SJCRH30 (cell line): ENCODE measurements at places on chromosomes 12 and 14.
A peak's percentile ranks its signal among the peaks of the same experiment; 100 is the strongest.

DNA sequence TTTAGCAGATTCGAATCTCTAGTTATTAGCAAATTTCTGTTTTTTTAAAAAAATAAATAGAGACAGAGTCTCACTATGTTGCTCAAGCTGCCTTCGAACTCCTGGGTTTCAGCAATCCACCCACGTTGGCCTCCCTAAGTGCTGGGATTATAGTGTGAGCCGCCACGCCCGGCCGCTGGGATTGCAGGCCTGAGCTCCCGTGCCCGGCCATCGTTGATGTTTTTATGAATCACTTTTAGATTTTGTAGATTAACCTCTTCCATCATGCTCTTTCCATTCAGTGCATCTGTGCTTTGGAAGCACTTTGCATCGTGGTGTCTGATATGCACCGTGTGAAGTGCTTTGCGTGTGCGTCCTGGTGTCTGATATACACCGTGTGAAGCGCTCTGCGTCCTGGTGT, 20.9 kb downstream of the PGAM5 start:
- H3K36me3 ChIP-seq = peaks cover 76% of the 10 kb centered on the region
- no peaks in the 10 kb centered on the region for H3K27me3 ChIP-seq
- no peak for DNase-seq
- no peaks in the 10 kb centered on the region for H3K4me1 ChIP-seq

DNA sequence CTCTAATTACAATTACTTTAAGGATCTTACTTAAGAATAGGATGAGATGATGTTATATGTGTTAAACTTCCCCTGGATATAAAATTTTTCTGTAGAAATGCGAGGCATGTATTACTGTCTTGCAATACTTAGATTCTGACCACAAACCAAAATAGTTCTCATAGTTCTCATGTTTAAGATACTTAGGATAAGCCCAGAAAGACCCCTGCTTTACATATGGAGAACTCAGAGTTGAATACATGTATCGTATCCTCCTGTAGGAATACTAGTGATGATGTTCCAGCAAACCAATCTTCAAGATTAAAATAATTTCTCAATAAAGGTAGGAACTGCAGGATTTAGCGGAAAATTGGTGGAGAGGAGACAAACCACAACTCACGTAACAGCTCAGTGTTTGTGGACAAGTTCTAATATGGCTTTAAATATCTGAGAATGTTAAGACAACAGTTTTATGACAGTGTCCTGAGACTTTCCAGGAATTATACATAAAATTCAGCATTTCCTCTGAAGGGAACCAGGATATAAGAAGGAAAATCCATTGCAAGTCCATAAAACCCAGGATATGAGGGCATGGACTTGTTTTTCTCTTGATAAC, 114.7 kb upstream of the CRY1 start:
- no peak overlapping the region for H3K4me3 ChIP-seq
- no peak for DNase-seq
- no peaks in the 10 kb centered on the region for H3K36me3 ChIP-seq
- H3K27me3 ChIP-seq = no peaks in the 10 kb centered on the region
- peaks cover 10% of the 10 kb centered on the region for H3K4me1 ChIP-seq
- peak overlapping the region; percentile 13; the same call in 1 of the 2 replicates for H3K27ac ChIP-seq

DNA sequence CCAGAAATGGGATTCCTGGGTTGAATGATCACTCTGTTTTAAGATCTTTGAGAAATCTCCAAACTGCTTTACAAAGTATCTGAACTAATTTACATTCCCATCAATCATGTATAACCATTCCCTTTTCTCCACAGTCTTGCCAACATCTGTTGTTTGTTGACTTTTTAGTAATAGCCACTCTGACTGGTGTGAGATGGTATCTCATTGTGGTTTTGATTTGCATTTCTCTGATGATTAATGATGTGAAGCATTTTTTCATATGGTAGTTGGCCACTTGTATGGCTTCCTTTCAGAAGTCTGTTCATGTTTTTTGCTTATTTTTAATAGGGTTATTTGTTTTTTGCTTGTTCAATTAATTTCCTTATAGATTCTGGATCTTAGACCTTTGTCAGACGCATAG, 211.8 kb upstream of the AVPR1A start:
- no peak overlapping the region for H3K27ac ChIP-seq
- DNase-seq = no peak
- H3K36me3 ChIP-seq = no peaks in the 10 kb centered on the region
- no peaks in the 10 kb centered on the region for H3K27me3 ChIP-seq
- no peaks in the 10 kb centered on the region for H3K4me1 ChIP-seq

DNA sequence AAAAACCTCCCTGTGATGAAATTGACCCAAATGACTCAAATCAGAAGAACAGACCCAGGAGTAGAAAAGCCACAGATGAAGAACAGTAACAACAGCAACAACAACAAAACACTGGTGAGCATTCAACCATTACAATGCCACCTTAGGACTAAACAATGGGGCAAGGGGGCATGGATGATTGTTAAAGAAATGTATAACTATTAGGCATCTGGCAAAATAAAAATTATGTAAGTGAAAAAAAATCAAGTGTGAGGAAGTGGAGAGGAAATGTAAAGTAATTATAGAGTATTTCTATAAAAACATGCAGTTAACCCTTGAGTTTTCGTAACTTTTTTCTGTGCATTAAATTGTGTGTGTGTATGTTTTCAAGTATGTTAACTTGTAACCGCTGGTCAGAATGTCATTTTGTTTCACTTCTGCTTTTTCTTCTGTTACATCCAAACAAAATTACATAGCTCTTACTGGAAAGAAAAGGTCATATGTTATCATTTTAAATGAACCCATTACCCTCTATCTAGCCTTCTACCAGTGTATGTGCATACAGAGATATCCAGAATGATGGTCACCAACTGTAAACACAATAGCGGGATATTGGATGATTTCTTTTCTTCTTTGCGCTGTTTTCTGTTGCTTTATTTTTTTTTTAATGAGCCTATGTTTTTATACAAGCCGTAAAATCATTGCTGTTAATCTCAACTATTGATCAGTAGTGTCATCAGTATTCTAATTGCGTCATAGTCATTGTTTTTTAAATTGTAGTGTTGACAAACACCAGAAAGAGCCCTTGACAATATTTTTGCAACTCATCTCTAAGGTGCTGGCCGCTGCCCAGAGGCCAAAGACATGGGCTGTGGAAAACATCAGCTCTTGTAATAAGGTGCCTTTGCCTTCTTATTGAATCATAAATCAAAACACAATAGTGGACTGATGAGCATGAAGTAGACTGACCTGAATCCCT, 170.6 kb downstream of the CRADD start:
- H3K4me3 ChIP-seq = no peak overlapping the region
- H3K36me3 ChIP-seq = no peaks in the 10 kb centered on the region

- peak; percentile 74 for DNase-seq
- no peaks in the 10 kb centered on the region for H3K36me3 ChIP-seq
- no peak overlapping the region for H3K4me3 ChIP-seq
- H3K27ac ChIP-seq = no peak overlapping the region
- peaks cover 18% of the 10 kb centered on the region for H3K4me1 ChIP-seq
These were observed 108.2 kb upstream of the SLC38A4 start for GRCh38 chr12:46933947-46934346.

DNA sequence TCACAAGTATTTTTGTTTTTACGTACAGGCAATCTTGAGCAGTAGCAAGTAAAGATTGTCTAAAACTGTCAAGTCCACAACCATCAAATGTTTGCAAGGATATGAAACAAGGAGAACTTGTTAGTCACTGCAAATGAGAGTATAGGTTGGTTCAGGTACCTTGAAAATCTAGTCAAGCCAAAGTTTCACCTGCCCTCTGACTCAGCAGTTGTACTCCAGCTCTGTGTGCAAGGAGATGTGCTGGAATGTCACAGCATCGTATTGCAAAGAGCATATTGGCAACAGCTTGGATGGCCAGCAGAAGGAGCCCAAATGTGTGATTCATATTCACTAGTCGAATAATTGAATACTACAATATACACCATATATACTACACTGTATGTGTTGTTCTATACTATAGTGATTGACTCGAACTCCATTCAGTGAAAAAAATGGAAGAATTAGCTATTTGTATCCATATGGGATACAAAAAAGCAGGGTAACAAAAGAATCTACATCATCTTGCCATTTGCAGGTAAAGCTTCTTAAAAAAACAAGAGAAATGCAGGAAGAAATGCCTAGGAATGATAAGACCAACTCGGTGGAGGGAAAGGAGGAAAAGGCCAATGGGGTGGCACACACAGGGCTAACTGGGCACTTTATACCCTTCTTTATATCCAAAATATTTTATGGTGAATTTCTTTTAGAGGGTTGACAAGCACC, 44.0 kb downstream of the EID3 start:
- no peak overlapping the region for H3K4me3 ChIP-seq
- no peaks in the 10 kb centered on the region for H3K27me3 ChIP-seq
- no peaks in the 10 kb centered on the region for H3K4me1 ChIP-seq
- H3K27ac ChIP-seq = no peak overlapping the region
- H3K36me3 ChIP-seq = peaks cover 24% of the 10 kb centered on the region

DNA sequence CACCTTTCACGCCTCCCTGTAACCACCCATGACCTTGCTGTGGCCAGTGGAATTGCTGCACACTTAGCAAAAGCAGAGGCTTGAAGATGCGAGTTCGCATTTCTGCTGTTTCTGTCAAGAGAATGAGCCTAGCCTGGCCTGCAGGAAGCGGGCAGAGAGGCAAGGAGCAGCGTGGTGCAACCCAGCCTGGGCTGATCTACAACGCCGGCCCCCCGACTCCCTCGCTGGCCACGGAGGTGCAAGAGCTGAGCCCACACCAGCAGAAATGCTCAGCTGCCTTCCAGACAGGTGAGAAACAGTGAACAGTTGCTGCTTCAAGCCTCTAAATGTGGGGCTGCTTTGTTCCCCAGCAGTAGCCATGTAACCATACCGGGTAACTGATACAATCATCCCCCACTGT, 116.4 kb downstream of the NCOR2 start:
- H3K36me3 ChIP-seq = peaks cover 6% of the 10 kb centered on the region; the same call in 1 of the 2 replicates
- no peak overlapping the region for H3K4me3 ChIP-seq
- peaks cover 42% of the 10 kb centered on the region for H3K4me1 ChIP-seq
- no peak overlapping the region for H3K27ac ChIP-seq

- no peaks in the 10 kb centered on the region for H3K27me3 ChIP-seq
- no peaks in the 10 kb centered on the region for H3K36me3 ChIP-seq
- H3K4me1 ChIP-seq = peaks cover 48% of the 10 kb centered on the region
- H3K4me3 ChIP-seq = no peak overlapping the region
- no peak overlapping the region for H3K27ac ChIP-seq
- no peak for DNase-seq
These were observed 235.2 kb downstream of the ZFP36L1 start for GRCh38 chr14:68557648-68558047.

DNA sequence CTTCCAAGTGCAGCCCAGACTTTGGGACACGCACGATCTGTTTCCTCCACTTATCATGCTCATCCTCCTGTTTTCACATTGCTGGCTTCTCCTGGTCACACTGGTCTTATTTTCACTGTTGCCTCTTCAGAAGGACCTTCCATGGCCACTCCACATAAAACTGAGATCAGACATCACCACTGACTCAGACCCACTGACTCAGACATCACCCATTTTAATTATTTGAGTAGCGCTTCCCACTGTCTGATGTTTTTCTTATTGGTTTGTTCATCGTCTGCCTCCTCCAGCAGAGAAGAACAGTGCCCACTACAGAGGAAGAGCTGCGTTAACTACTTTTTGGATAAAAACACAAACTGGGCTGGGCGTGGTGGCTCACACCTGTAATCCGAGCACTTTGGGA, 270.5 kb upstream of the PWP1 start:
- no peak overlapping the region for H3K4me3 ChIP-seq
- no peaks in the 10 kb centered on the region for H3K27me3 ChIP-seq
- H3K36me3 ChIP-seq = no peaks in the 10 kb centered on the region
- no peak overlapping the region for H3K27ac ChIP-seq
- DNase-seq = no peak

- DNase-seq = peak; percentile 74
- H3K4me1 ChIP-seq = peaks cover 40% of the 10 kb centered on the region
- no peaks in the 10 kb centered on the region for H3K27me3 ChIP-seq
- H3K4me3 ChIP-seq = no peak overlapping the region
- H3K36me3 ChIP-seq = no peaks in the 10 kb centered on the region
These were observed 4.8 kb downstream of the LRP1 start for GRCh38 chr12:57133013-57133569.

- no peak overlapping the region for H3K4me3 ChIP-seq
- no peaks in the 10 kb centered on the region for H3K36me3 ChIP-seq
- H3K4me1 ChIP-seq = peaks cover 11% of the 10 kb centered on the region; the same call in 1 of the 2 replicates
- H3K27ac ChIP-seq = no peak overlapping the region
These were observed 43.3 kb downstream of the IQSEC3 start for GRCh38 chr12:109872-110271.

DNA sequence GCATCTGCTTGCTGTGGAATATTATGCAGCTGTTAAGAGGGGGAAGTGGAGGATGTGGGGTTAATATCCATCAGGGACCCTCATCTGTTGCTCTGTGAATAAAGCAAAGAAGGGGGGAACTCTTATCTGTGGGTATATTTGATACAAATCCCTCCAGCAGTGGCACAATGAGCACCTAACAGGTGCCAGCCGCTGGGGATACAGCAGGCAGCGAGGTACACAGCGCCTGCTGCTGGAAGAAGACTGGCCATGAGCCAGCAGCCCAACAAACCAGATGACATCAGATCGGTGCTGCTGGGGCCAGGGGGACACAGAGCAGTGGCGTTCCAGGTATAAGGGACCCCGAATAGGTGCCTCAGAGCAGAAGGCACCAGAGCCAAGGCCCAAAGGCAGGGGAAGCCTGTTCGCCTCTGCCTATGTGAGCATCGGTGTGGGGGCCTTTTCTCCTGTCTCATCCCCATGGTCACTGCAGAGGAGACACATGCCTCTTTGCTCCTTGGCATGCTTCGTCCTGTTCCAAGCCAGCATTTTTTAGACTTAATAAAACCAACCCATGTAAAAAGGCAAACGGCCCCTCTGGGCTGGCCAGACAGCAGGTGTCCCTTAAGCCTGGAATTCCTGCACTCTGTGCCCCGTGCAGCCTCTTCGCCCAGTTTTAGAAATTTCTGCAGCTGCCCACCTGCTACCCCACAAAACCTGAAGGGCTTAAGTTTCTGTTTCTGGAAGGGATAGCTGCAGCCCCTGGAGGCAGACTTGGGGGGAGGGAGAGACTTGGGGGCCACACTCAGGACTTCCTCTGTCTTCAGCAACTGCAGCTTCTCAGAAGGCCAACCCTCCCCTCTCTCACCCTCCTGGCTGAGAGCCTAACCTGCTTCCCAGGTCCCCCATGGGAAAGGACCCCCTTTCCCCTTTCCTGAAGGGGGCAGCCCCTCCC, 1.6 kb upstream of the CKB start:
- peaks cover 26% of the 10 kb centered on the region for H3K4me1 ChIP-seq
- no peaks in the 10 kb centered on the region for H3K36me3 ChIP-seq
- no peaks in the 10 kb centered on the region; the same call in 1 of the 2 replicates for H3K27me3 ChIP-seq
- H3K27ac ChIP-seq = no peak overlapping the region
- H3K4me3 ChIP-seq = no peak overlapping the region
- DNase-seq = peak; percentile 56

DNA sequence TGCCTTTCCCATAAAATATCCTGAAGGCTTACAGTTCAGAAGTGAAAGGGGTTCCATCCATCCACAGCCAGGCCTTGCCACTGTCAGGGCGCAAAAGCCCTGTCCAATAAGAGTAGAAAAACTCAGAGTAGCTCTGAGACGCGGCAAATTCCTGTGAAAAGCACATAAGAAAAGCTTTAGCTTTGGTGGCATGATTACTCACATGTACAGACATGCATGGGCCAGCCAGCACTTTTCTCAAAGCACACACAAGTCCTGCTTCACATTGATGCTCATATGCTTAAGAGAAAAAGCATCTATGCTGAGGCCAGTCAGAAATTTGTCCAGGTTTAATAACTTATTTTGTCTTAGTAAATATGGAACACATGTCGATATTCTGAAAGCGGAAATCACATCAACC, 25.5 kb downstream of the CLEC1A start:
- DNase-seq = no peak
